RPMI7951 (cell line): ENCODE measurements at places on chromosomes 5 and 9. TPM values are rescaled to one million over a fixed set of nuclear protein-coding genes. Genes with fewer than 3 reads are reported as not detected.

DNA sequence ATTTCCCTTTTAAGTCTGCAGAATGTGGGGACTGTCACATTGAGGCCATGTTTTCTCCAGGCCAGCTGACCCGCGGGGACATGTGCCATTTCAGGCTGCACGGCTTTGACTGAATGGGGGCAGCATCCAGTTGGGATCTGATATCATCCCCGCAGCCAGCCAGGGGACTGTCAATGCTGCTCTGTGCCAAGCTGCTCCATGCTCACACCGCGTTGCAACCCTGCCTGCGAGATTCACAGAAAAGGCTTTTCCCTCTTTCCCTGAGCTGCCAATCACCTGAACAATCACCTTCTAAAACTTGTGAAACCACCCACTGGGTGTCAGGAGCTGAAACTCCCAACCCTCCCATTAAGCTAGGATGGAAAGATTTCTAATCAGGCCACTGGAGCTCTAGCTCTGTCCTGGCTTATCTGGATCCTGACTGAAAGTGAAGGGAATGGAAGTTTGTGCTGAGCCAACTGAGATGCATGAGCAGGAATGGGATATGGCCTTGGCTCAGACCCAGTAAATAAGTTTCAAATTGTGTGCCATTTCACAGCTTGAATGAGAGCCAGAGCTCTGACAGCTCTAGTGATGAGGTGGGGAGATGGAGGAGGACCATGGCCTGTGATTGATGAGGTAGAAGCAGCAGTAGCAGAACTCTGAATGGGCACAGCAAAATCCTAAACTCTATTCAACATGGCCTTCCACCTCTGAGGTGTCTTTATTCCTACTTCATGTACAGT, 34.5 kb upstream of the ZNF366 start:
- DNase-seq, result no peak

DNA sequence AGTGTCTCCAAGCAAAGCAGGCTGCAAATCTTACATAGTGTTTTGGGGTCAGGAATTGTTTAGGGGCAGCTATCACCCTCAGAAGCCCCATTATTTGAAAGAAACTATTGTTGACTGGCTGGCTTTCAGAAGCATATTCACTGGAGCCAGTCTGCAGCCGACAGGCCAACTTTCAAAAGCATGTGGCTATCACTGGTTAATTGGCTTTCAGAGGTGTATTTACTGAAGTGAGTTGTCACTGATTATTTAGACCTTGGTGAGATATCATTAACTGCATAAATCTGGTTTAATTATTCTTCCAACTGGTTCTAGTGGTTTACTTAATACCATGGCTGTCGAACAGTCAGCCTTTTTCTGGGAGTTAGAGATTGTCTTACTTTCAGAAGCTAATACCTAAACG, 247.0 kb downstream of the CWC27 start:
- DNase-seq, result no peak

GRCh38 chr9:85713897-85714296, 27.9 kb downstream of the AGTPBP1 start:
- no peak for DNase-seq

MARCOL gene
- total RNA-seq, result not detected in 2 replicates

- DNase-seq, result no peak
These were observed 218.2 kb upstream of the PRDM9 start for GRCh38 chr5:23289162-23289561.

SLC30A5 gene
- total RNA-seq, result 44.1 and 48.8 TPM in 2 replicates

FRMPD1 gene
- total RNA-seq, result not detected in 2 replicates

MEIKIN gene
- total RNA-seq, result not detected in 2 replicates

DNA sequence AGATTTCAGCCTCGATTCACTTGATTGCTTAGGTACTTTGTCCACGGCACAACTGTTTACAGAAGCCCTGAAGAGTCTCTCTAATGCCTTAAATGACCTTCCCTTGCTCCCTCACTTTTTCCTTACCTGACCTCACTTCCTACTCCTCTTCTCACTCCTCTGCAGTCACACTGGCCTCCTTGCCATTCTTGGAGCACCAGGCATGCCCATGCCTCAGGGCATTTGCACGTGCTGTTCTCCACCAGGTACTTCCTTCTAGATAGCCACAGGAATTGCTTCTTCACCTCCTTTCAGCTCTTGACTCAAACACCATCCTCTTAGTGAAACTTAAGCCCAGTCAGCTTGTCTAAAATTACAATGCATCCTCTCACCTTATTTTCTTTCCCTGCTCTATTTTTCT, 52.4 kb upstream of the TRAF1 start:
- DNase-seq, result no peak
